ENCODE measurements at places on chromosomes 3 and 15.

DNA sequence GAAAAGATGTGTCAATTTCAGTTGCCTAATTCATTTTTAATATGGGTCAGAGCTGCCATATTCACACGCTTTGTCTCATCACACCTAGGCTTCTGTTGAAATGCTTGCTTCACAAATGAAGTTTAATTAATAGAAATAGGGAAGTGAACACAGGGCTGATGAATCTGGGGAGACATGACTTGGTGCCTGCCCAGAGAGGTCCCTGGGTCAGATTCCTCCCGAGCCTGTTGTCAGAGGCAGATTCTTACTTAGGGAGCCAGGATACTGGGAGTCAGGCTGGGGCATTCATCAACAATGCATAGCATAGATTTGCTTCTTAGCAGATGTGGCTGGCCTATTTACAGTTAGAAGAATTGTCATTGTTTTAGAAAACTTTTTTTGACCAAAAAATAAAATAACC, 90.6 kb downstream of the CACNA1D start:
- DNase-seq: no peak

- DNase-seq: no peak
Observed at GRCh38 chr3:197007953-197008352, 21.7 kb downstream of the MELTF start.

DNA sequence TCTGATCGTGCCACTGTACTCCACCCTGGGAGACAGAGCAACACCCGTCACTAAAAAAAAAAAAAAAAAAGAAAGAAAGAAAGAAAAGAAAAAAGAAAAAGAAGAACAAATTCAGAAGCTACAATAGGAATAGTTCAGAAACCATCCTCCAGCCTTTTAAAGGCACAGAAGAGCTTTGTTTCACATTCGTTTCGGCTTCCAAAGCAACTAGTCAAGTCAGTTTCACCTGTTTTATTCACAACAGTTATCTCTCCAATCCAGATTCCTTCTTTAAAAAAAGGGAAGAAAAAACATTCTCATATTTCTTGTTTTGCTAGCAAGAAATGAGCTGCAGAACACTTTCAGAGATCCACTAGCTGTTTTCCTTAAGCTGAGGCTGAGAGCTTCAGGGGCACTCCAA, 767.7 kb upstream of the CFAP20DC start:
- no peak for DNase-seq

- no peak for DNase-seq
Observed at GRCh38 chr3:123739106-123739505, 145.0 kb downstream of the MYLK start.

GRCh38 chr3:111473550-111473949, 68.4 kb upstream of the CD96 start:
- DNase-seq: no peak

GRCh38 chr15:84570164-84570735, 30.6 kb upstream of the ZSCAN2 start:
- peak; percentile 9 for DNase-seq

GRCh38 chr15:57298843-57299550, 77.3 kb upstream of the CGNL1 start:
- DNase-seq: no peak

DNA sequence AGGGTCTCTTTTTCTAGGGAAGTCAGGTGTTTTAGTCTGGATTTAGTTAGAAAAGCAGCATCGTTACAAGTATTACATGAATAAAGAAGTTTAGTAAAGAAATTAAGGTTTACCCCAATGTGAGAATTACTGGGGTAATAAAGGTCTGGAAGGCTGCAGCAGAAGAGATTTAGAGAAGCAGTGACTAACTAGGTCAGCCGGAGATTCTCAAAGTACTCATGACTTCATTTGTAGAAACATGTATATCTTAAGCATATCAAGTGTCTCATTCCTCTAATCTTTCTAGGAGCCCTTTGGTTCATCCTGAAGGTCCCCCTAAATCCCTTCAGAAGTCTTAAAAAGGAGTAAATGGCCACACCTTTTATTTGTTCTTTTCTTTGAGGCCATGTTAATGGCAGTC, 26.0 kb downstream of the DTWD1 start:
- no peak for DNase-seq

DNA sequence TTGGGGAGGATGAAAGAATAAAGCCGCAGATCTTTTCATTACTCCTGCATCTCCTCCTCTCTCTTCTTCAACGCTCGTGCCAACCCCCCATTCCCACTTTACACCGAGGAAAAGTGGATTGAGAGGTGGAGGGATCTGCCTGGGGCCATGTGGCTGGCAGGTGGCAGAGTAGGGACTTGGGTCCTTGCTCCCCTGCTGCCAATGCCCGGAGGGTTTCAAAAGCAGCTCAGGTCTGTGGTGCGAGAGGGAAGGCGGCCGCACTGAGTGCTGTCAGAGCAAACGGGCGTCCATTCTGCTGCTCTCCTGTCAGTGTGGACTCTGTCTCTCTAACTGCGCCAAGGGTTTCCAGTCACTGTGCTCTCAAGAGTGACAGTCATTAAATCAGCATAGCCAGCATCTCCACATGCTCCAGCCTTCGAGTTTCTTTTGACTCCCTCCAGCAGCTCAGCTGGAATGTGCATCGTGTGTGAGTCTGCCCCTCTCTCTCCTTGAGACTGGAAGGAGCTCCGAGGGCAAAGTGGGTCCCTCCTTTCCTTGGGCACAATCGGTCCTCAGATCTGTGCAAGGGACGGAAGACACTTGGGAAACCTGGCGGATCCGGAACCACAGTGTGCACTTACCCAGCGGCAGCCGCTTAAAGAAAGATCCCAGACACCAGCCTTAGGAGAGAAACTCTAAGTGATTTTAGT, 68.6 kb downstream of the VGLL4 start:
- no peak for DNase-seq

DNA sequence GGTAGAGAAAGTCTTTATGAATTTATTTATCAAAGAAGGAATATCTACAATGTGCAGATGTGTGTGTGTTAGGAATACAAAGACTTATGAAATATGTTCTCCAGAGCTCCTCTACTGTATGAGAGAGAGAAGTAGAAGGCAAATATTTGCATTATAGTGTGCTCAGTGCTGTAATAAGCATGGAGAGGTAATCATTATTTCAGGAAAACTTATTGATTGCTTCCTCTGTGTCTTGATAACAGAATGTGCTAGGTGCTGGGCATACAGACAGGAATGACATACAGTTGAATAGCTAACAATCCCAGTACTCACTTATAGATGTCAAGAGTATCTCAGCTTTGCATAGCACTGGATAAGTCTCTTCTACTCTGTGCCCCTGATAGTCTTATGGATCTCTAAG, 30.2 kb downstream of the ATG7 start:
- DNase-seq: no peak

DNA sequence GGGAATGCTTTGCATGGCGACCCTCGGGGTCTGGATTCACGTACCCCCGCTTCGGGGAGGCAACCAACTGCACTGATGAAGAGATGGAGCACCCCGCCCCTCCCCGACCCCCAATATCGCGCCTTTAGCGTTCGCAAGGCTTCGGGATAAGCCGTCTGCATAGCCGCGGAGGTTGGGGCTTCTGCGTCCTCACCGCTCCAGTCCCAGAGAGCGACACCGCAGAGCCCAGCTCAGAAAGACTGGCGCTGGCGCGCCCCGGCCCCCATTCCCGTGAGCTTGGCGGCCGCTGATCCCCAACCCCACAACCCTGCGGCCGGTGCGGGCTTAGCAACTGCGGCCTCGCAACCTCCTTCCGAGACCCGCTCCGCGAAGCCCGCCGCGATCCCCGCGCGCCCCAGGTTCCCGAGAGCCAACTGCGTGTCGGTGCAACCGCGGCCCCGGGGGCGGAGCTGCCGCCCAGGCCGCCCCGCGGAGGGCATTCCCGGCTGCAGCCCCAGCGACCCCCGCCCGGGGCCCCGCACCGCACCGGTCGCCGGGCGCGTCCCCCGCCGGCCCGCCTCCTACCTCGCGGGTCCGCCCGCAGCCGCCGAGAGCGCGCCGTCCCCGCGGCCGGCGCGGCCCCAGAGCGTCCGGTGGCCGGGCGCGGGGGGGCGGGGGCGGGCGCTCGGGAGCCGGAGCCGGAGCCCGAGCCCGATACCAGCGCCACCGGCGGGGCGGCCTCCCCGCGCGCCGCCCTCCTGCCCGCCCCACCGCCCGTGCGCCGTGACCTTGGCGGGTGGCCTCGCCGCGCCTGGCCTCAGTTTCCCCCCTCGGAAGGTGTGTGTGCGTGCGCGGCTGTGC, 79.5 kb downstream of the IQSEC1 start:
- no peak for DNase-seq

DNA sequence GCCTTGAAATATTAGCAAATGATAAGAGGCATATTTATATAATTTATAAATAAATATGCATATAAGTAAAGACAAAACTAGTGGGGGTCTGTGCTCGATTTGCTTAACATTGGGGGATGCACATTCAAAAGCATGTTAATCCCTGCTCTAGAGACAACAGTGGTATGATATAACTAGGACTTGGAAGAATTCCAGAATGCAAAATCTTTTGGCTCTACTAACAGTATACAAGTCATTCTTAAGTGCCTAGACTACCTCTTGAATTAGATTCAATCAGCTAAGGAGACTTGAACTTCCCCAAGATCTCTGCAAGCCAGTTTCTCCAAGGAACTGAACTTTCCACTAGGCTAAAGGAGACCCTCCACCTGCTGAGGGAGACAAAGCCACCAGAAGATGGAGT, 282.7 kb upstream of the RORA start:
- DNase-seq: no peak
